DND-41 (cell line): ENCODE measurements at places on chromosomes 11 and 22.

DNA sequence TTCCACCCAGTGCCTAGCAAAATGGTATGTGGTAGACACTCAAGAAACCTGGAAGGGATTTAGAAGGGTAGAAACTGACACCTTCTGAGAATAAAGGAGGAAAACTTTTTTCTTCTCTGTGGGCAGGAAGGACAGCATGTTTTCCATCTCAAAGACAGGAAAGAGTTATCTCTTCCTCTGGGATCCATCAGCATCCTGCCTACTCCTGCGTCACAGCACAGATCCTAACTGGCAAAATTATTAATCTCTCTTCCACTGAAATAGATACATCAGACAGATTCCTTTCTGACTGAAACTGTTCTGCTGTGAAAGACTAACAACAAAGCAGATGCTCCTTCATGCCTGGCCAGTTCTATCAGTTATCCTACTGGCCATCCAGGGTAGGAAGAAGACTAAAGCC, 147.2 kb downstream of the SPON1 start:
- H3K36me3 ChIP-seq: no peaks in the 10 kb centered on the region
- H3K4me3 ChIP-seq: no peak overlapping the region
- H3K27me3 ChIP-seq: peaks cover 11% of the 10 kb centered on the region
- H3K27ac ChIP-seq: no peak overlapping the region
- H3K4me1 ChIP-seq: no peaks in the 10 kb centered on the region
- DNase-seq: no peak

- no peaks in the 10 kb centered on the region for H3K27me3 ChIP-seq
- H3K4me1 ChIP-seq: no peaks in the 10 kb centered on the region
- no peak overlapping the region for H3K27ac ChIP-seq
- H3K4me3 ChIP-seq: no peak overlapping the region
- peaks cover 21% of the 10 kb centered on the region for H3K36me3 ChIP-seq
Observed at GRCh38 chr11:108364159-108364558, 103.2 kb downstream of the C11orf65 start.

DNA sequence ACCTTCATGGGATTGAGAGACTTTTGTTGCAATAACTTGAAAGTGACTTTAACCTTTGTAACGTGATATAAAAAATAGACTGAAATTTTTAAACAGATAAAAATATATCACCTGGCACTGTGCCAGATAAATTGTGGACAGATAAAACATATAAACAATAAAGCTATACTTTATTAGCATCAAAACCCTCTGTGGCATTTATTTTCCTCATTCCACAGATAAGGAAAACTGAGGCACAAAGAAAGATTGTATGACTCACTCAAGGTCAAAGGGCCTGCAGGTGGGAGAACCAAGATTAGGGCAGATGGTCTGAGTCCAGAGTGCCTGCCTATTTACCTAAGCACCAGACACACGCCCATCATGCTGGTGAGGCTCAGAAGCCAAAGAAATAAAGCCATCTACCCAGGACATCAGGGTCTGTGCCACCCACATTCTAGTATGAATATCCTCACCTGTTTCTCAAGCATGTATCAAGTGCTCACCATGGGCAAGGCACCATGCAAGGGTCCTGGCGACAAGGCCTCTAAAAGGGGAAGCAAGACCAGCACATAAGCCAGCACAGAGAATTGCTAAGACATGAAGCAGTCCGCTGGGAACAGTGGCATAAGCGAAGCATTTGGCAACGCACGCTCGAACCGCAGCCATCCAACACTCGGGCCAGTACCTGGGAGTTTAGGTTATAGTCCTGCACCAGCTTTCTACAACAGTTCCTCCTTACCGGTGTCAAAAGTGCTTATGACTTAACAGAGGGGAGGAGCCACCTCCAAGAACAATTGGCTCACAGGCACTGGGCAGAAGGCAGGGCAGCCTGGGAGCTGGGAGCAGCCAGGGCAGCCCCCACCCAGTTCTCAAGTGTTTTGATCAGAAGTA, 17.6 kb downstream of the MYH9 start:
- no peaks in the 10 kb centered on the region for H3K27me3 ChIP-seq
- peaks cover 56% of the 10 kb centered on the region for H3K4me1 ChIP-seq
- H3K27ac ChIP-seq: peak overlapping the region; percentile 42
- H3K36me3 ChIP-seq: peaks cover 40% of the 10 kb centered on the region
- no peak overlapping the region for H3K4me3 ChIP-seq

- H3K4me1 ChIP-seq: no peaks in the 10 kb centered on the region; the same call in 1 of the 2 replicates
- H3K27me3 ChIP-seq: no peaks in the 10 kb centered on the region
- no peaks in the 10 kb centered on the region for H3K36me3 ChIP-seq
- no peak overlapping the region for H3K27ac ChIP-seq
Observed at GRCh38 chr11:118058311-118059245, 18.3 kb upstream of the TMPRSS4 start.

DNA sequence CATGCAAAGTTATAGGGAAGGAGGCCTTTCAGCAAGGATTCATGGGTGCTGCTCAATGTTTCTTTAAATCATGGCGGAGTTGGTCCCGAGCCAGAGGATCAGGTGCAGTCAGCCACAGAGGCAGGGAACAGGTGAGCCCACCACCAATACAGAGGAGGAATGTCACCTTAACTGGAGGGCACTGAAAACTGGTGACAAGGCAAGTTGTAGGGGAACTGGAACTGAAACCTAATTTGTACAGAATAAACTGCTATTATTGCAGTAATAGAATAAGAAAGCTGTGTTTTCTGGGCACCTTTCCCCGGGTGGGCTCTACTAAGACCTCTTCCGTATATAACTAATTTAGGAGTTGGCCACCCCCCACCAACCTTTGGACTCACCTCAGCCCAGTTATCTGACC, 296.0 kb upstream of the NARS2 start:
- no peaks in the 10 kb centered on the region for H3K36me3 ChIP-seq
- no peaks in the 10 kb centered on the region for H3K4me1 ChIP-seq
- no peak overlapping the region for H3K27ac ChIP-seq
- no peak overlapping the region for H3K4me3 ChIP-seq

- H3K36me3 ChIP-seq: no peaks in the 10 kb centered on the region
- no peak overlapping the region for H3K27ac ChIP-seq
- DNase-seq: no peak
- H3K27me3 ChIP-seq: no peaks in the 10 kb centered on the region
- no peak overlapping the region for H3K4me3 ChIP-seq
- no peaks in the 10 kb centered on the region for H3K4me1 ChIP-seq
Observed at GRCh38 chr11:7457211-7457610, 28.1 kb upstream of the OLFML1 start.

DNA sequence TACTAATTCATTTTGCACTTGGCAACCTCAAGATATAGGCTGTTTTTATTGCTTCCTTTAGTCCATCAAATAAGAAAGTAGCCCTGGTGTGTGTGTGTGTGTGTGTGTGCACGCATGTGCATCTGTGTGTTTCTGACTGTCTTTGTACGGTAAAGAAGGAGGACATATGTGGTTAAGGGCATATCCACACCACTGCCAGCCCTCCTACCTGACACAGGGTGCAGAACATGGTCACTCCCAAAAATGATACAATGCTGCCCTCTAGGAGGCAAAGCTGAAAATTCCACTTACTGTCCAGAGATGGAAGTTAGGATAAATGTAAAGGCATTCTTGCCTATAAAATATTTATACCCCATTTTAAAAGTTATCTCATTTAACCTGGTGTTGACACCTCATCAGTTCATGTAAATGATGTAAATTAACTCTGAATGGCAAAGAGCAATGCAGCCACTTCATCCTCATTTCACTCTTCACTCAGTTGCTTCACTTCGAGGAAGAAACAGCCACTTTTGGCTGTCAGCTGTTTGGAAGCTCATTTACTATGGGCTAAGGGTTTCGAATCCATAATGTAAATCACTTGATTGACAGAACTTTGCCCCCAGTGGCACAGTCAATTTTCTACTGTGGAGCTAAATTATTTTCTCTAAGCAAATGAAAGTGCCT, 83.1 kb upstream of the MTNR1B start:
- no peak overlapping the region for H3K4me3 ChIP-seq
- no peaks in the 10 kb centered on the region for H3K36me3 ChIP-seq
- peak; percentile 66 for DNase-seq
- H3K27me3 ChIP-seq: no peaks in the 10 kb centered on the region
- H3K27ac ChIP-seq: peak overlapping the region; percentile 71
- H3K4me1 ChIP-seq: peaks cover 29% of the 10 kb centered on the region
